GM23248 (cell line): ENCODE measurements at places on chromosomes 6 and 20. TPM values are rescaled to one million over a fixed set of nuclear protein-coding genes. Genes with fewer than 3 reads are reported as not detected.

GRCh38 chr6:166003569-166003968, 164.1 kb downstream of the TBXT start:
- no peak for DNase-seq

DNA sequence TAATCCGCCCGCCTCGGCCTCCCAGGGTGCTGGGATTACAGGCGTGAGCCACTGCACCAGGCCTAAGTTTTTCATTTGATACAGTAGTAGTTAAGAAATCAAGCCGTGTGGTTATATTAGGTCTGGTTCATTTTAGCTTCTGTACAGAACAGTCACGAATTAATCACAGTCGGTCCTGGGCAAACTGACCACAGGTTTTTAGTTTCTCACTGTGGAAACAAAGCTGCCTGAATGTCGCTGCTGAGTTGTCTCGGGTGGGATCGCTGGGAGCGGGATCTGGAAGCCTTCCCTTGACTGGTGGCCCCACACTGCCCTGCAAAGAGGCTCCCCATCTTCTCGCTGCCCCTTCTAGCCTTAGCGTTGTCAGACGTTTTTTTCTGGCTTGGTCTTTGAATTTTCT, 18.6 kb downstream of the UCKL1 start:
- peak; percentile 23 for DNase-seq

GRCh38 chr20:62405108-62405980, 1.7 kb downstream of the CABLES2 start:
- DNase-seq = peak; percentile 54

GRCh38 chr6:6656287-6656686, 67.8 kb downstream of the LY86 start:
- no peak for DNase-seq

GRCh38 chr6:116382587-116382986, 11.8 kb downstream of the DSE start:
- DNase-seq = no peak

DNA sequence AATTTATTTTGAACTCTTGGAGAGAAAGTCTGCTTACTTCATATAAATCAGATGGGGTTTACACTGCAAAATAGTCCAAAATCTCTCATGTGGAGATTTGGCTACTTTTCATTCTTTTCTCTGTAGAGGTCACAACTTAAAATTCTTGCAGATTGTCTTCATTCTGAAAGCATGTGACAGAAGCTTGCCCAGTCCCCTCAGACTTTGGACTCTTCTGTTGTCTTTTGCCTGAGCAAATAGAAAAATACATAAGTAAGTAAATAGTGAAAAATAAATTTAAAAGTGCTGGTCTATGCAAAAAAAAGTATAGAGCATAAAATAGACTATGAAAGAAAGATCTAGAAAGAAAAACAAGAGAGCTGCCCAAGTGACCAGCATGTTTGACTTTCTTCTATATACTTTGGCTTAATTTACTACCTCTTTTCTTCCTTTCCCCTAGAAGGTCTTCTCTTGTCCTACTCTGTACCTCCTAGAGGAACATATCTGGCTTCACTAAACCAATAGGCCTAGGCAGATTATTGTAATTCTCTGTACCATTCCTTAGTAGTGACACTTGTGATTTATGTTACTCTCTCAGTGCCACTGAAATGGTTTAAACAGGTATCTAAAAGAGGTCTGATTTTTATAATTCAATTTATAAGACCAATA, 260.9 kb downstream of the TENT5A start:
- no peak for DNase-seq

GRCh38 chr6:89410788-89411144, 1.3 kb downstream of the RRAGD start:
- DNase-seq = no peak

DNA sequence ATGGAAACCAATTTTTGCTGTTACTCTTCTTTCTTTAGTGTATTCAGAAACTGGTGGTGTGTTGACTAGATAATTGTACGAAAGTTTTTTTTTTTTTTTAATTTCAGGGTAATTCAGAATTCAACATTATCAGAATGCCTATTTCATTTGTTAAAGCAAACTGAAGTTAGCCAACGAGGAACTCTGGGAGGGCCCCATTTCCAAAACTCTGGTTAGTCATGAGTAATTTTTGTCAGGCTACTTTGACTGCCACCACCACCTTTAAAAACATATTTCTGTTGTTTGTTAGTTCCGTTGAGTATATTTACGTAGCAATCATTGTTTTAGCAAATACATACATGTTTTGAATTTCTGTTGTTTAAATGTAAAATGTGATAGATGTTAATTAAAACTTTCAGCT, 763 bp downstream of the ZKSCAN8 start:
- peak; percentile 70 for DNase-seq

DNA sequence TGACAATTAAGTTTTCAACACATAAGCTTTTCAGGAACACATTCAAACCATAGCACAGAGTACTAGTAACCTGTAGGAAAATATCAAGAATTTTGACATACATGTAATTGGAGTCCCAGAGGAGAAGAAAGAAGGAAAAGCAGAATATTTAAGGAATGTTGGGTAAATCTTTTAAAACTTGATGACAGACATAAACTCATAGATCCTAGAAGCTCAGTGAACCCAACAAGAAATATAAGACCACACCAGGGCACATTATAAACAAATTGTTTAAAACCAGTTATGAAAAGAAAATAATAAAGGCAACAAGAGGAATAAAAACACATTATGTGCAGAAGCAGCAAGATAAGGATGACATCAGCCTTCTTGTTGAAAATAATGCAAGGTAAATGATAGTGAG, 151.5 kb upstream of the ATXN1 start:
- no peak for DNase-seq

- DNase-seq = peak; percentile 85
These were observed 27.8 kb downstream of the SLC23A2 start for GRCh38 chr20:4973330-4974097.

GRCh38 chr6:50826803-50827202, 8.1 kb downstream of the TFAP2B start:
- no peak for DNase-seq

DNA sequence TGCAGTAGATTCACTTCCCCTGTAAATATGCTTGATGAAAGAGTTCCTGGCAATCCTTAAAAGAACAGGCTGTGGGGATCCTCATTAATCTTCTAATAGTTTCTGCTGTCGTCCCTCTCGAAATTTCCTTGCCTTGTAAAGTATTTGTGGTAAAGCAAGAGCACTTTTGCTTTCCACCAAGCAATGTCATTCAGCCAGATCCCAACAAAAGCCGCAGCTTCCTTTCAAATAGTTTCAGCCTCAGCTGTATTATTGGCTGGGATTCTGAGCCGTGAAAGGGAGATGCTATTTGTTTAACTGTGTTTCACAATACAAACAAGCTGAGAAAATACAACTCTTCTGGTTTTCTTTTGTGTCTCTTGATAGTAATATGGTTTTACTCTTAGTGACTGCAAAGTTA, 48.9 kb upstream of the EPHA7 start:
- no peak for DNase-seq

DNA sequence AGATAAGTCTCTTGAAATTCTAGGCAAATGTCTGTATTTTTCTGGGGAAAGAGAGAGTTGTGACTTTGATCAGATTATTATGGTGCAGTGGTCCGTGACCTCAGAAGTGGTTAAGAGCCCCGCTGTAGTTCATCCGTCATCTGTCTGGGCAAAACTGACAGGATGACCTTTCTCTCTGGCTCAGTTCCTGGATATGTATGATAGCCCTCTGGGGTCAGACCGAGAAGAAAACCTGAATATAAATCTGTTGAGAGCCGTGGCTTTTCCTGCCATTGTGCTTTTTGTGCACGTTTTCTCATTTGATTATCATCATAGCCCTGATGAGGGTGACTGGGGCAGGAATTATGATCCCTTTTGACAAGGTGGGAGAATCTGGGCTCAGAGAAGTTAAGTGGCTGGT, 26.5 kb downstream of the GHRH start:
- no peak for DNase-seq

- DNase-seq = no peak
These were observed 352.9 kb downstream of the ESR1 start for GRCh38 chr6:152160346-152160745.

- no peak for DNase-seq
These were observed 26.0 kb downstream of the TFEB start for GRCh38 chr6:41709375-41709774.

- peak; percentile 75 for DNase-seq
These were observed 141.1 kb downstream of the PDSS2 start for GRCh38 chr6:107318100-107318736.

DNA sequence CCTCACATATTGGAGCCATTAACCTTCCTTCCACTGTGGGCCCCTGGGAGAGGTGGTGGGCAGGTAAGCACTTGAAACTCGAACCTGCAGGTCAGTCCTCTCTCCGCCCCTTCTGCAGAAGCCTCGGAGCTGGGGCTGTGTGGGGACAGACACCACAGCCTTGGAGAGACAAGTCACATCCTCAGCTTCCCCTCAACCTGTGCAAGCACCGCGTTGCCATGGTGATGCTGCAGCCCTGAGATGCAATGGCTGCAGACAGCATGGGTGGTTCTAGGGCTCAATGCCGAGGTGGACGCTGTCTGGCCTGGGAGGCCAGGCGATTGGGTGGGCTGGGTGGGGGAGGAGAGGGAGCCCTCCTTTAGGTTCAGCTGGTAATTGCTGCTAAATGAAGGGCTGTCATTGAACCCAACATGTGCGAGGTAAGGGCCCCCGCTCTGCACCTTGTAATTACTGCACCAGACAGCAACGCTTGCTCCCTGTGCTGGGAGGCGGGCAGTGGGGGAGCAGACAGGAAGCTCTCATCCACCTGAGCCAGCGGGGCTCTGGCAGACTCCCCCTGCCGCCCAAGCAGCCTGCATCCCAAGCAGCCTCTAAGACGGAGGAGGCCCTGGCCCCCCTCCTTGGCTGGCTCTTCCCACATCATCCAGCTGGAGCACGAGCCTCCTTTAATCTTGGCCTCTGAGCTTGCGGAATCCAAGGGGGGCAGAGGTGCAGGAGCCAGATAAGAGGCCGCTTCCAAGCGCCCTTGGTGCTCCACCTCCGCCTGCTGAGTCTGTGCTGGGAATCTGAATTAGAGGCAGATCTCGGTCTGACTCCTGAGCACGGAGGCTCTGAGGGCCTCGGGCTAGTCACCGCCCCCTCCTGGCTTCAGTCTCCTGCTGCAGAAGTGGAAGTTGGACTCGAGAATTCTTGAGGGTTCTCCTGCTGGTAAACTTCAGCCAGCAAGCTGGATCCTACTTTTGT, 39.8 kb upstream of the CDH22 start:
- DNase-seq = peak; percentile 66

- DNase-seq = no peak
These were observed 117.6 kb downstream of the F13A1 start for GRCh38 chr6:6202886-6203285.

DNA sequence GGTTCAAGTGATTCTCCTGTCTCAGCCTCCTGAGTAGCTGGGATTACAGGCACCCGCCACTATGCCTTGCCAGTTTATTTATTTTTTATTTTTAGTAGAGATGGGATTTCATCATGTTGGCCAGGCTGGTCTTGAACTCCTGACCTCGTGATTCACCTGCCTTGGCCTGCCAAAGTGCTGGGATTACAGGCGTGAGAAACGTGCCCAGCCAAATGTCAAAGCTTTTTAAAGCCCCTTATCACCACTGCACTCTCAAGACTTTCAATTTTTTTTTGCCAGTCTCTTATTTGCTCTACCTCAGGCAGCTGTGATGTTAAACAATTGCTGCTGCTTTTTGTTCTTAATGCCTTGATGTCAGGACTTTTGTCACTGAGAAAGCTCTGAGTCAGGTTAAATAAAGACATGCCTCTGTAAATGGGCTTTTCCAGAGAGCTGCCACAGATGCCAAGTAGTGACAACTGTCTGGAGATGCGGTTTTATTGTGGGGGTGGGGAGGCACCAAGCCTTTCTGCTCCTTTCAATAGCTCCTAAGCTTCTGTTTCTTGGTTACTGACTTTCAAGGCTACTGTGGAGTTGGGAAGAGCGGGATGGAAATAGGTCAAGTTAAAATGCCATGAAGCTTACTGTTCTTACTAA, 29.2 kb downstream of the RSPH3 start:
- peak; percentile 12 for DNase-seq

DNA sequence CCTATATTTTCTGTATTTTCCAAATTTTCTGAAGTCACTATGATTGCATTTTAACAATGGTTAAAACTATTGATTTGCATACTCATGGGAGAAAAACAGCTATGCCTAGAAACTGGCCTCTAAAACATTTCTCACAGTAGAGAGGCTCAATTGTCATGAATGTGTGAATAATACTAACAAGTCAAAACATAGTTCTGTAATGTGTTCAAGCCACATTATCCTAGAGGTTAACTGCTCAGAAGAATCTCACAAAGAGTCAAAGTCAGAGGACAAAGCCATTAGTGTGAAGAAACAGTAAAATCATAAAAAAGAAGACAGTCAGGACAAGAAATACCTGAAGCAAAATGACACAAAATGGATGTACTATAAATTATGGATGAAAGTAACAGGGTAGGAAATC, 12.5 kb upstream of the ALDH8A1 start:
- DNase-seq = no peak

- DNase-seq = no peak
These were observed 25.3 kb downstream of the DNAJC5 start for GRCh38 chr20:63920226-63920625.

- DNase-seq = peak; percentile 12
These were observed 44.0 kb downstream of the RANBP9 start for GRCh38 chr6:13667655-13668054.

- peak; percentile 79 for DNase-seq
These were observed 350.0 kb downstream of the CD83 start for GRCh38 chr6:14467591-14467990.

- no peak for DNase-seq
These were observed 57.9 kb upstream of the FOXO3 start for GRCh38 chr6:108502832-108503231.

DNA sequence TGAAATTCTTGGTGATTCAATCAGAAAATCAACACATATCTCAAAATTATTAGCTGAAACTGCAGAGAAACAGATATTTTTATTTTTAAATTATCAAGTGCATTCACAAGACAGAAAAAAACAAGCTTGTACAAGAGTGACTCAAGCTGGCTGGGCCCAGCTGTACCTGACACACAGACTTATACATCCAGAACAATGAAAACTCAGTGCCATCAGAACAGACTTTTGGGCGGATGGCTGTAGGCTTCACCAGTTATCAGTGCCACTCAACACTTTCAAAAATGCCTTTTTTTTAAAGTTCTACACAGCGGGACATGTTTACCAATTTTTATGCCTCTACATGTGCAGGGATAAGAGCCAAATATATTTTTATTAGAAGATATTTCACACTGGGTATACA, 102.8 kb downstream of the MYB start:
- DNase-seq = no peak

GRCh38 chr20:46093531-46093930, 3.8 kb upstream of the NCOA5 start:
- peak; percentile 27 for DNase-seq

GRCh38 chr6:153595903-153596302, 443.1 kb upstream of the OPRM1 start:
- peak; percentile 2 for DNase-seq

Gene DIDO1
- total RNA-seq = 28.6 and 37.1 TPM in 2 replicates

Gene MAK
- total RNA-seq = not detected in 2 replicates

Gene SLC18B1
- total RNA-seq = 3.4 and 4.6 TPM in 2 replicates

Gene SIRPB2
- not detected in 2 replicates for total RNA-seq

Gene SLA2
- total RNA-seq = not detected in 2 replicates

Gene SLC35F1
- total RNA-seq = 0.76 TPM in 1 of 2 replicates, not detected in the other

Gene RAET1L
- total RNA-seq = not detected in 2 replicates

Gene ANKRD6
- total RNA-seq = 1.0 and 12.4 TPM in 2 replicates

Gene DLK2
- 0.51 and 0.76 TPM in 2 replicates for total RNA-seq

Gene MLN
- not detected in 2 replicates for total RNA-seq

Gene ELOVL2
- 0.32 and 0.76 TPM in 2 replicates for total RNA-seq

Gene RGS17
- 0.25 and 1.1 TPM in 2 replicates for total RNA-seq

Gene PDE10A
- under 0.01 and 0.11 TPM in 2 replicates for total RNA-seq

Gene DZANK1
- total RNA-seq = 1.2 and 3.4 TPM in 2 replicates
